ENCODE measurements at places on chromosomes 2 and 18.

- no peak for DNase-seq
These were observed 30.4 kb upstream of the KLHL29 start for GRCh38 chr2:23354554-23354953.

GRCh38 chr2:12702168-12703121 lies 14.3 kb upstream of the TRIB2 start:
- no peak for DNase-seq

DNA sequence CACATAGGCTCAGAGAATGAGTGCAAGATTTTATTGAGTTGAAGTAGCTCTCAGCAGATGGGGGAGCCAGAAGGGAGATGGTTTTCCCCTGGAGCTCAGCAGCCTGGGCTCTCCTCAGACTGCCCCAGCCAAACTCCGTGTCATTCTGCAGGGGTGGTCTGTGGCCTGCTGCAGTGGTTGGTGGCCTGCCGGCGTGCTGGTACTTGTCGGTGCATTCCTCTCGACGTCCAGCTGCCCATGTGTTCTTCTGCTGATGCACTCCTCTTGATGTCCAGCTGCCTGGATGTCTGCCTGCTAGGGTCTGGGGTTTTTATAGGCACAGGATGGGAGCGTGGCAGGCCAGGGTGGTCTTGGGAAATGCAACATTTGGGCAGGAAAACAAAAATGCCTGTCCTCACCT lies 25.6 kb upstream of the TMEM17 start:
- DNase-seq, result no peak

DNA sequence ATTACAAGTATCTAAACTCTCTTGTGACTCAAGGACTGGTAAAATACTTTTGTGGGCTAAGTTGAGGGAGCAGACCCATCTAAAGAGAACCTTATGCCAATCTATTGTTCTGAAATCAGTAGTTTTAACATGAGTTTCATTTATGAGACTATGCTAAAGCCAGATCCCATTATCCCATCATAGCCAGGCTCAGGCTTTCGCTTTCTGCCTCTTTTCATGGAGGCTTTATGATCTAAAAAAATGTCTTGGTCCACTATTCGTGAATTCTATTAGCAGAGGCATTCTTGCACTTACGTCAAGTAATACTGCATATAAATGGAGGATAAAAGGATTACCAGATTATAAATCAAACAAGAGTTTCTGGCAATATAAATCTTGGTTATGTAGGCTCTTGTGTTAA lies 1636.9 kb upstream of the ACVR2A start:
- no peak for DNase-seq

DNA sequence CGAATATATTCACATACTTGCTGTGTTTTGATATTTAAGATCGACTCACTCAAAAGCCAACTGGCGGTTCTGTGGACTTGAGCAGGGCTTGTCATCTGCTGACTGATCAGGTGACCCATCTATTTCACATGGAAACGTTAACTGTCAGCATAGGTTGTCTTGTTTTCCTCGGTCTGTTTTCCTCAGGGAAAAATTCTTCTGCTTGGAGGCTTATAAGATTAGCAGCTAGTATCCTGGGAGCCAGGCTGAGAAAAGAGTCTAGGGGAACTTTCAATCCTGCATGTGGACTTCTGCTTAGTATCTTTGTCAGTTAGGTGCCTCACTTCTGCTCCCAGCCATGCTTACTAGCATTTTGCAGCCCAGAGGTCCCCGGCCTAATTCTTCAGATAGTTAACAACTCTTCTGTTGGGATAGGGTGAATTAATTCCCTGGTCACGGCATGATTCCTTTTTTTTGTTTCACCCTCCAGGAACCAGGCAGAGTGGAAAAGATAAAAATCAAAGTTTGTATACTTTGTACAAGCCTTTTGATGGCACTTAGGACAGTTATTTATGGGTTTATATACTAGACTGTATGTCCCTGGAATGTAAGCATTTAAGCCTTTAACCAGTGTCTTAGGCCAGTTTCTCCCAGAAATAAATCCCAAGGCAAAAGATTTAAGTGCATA lies 226.0 kb downstream of the GULP1 start:
- DNase-seq, result no peak

- no peak for DNase-seq
These were observed 307.3 kb upstream of the MEIS1 start for GRCh38 chr2:66127656-66128055.

- DNase-seq, result no peak
These were observed 50.9 kb downstream of the NCAPH start for GRCh38 chr2:96386470-96386869.
